NB4 (cell line): ENCODE measurements at places on chromosomes 11 and 22.

DNA sequence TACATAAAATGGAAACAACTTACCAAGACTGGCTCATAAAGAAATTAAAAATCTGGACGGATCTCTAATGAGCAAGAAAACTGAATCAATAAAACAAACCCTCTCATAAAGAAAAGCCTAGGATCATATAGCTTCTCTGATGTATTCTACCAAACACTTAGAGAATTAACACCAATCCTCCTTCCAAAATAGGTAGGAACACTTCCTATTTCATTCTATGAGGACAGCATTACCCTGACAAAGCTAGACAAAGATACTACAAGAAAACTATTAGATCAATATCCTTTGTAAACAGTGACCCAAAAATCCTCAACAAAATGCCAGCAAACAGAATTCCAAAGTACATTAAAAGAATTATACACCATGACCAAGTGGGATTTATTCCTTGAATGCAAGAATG is 52.9 kb upstream of the CLTCL1 start:
- DNase-seq: no peak

GRCh38 chr11:111454561-111455192 is 57.5 kb downstream of the BTG4 start:
- DNase-seq: peak; percentile 70

DNA sequence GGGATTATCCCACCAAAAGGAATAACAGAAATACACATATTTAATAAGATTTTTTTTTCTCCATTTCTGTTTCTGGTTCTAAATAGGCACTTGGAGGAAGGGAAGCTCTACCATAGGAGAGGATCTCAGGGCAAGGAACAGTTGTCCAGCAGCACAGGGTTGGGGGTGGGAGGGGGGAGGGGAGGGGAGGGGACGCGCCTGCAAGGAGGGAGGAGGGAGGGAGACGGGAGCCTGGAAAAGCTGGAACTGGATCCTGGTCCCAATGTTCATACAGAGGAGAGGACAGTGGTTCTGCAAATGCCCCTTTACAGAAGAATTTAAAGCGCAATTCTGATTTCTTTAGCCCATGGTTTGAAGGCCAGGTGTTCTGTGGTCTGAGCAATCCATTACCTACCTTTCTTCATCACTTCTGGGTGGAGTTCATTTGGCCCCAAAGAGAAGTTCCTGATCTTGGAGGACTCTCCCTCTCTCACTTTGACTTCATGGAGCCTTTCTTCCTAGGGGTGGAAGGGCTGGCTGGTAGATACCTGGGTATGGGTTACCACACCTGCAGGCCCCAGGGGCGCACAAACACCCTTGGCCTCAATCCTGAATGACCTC is 348.9 kb upstream of the NCAM1 start:
- DNase-seq: no peak

- DNase-seq: no peak
Measured at GRCh38 chr22:24115247-24116207, 65.8 kb upstream of the SUSD2 start.

- DNase-seq: no peak
Measured at GRCh38 chr11:120929090-120929489, 94.8 kb upstream of the TBCEL start.

- no peak for DNase-seq
Measured at GRCh38 chr11:118055966-118056365, 20.9 kb upstream of the TMPRSS4 start.

DNA sequence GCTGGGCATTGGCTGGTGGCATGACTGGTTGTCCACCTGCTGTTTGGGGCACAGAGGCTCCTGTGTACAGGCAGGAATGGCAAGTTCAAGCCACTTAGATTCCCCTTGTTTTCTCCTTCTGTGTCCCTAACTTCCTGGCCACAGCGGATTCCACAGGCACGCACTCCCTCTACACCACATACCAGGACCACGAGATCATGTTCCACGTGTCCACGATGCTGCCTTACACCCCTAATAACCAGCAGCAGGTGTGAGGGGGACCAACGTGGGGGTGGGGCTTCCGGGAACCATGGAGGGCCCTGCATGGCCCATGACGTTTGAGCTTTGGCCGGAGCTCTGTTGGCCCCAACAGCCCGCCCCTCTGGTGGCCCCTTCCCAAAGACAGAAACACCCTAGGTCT is 7.8 kb downstream of the SIPA1 start:
- no peak for DNase-seq

GRCh38 chr22:17575681-17576080 is 12.4 kb downstream of the SLC25A18 start:
- DNase-seq: no peak
